Cortex of kidney (tissue), 1 donor: ENCODE measurements at places on chromosomes 5 and 9.

GRCh38 chr9:128150594-128151308 is 1.5 kb downstream of the LCN2 start:
- no peak for DNase-seq

- no peak for DNase-seq
Measured at GRCh38 chr9:2709645-2710101, 7.6 kb upstream of the KCNV2 start.

DNA sequence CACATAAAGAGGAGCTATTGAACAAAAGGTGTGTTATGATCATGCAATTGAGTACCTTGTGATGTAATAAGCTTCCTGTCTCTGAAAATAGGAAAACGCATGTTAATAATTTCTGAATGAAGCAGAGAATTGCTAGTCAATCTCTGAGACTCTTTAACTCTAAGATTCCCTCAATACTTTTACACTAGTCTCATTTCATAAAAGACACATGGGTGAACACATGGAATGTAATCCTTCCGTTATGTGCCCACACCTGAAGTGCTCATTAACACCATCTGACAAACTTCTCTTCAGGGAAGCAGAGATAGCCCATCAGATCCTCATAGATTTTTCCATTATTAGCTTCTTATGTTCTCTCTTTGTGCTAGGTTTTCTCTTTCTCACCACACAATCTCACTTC is 182.4 kb downstream of the TLR4 start:
- no peak for DNase-seq

DNA sequence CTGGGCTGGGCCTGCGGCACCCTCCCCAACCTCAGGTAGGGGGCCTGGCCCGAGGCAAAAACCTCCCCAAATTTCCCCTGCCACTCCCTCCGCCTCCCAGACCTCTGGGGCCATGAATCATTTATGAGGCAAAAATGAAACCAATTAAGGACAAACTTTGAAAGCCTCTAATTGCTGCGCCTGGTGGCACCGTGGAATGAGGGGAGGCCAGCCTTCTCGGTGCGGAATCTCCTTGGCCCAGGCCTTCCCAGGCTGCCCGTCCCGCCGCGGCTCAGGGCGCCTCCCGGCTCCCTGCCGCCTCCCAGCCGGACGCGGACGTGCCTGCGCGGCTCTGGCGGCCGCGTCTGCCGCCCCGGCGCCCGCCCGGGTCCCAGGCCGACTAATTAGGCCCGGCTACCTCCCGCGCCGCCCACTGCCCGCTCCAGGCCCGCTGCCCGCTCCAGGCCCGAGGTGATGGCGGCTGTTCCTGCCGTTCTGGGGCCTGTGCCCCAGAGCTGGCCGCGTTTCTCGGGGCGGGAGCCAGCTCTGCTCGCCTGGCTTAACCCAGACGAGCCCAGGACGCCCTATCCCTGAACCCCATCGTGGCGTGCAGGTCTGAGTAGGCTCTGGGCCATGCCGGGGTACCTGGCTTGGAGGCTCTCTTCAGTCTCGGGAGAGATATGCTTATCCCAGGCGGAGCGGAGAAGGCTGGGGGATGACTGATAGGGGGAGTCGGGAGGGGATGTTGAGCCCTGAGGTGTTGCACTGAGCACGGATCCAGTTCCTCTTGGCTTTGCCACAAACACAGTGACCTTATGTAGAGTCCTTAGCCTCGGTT is 20.1 kb downstream of the CXXC5 start:
- DNase-seq, result no peak

DNA sequence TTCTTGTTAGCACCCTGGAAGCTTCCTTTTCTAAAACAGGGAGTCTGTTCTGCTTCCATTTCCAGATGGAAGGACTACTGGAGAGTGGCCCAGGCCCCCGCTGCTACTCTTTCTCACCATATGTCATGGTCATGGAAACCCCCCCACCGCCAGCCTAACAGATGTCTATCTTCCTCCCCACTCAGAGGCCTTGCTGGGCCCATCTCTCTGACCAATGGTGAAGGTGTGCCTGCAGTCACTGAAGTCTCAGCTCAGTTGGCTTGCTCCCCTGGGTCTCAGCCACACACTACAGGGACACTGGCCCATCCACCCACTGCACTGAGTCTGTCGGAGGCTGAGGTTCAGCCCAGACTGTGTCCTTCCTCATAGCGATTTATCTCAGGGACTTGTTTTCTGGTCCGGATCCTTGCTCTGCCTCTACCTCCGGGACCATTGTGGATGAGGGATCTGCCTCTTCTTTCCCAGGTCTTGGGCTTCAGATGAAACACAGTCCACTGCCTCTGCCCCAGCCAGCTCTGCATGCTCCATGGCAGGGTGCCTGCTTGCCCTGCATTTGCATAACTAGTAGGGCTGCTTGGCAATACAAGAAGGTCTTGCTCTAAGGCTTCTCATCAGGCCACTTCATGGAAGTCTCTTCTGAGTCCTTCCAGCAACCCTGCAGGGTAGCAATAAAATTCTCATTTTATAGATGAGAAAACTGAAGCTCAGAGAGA is 30.8 kb downstream of the GALNT12 start:
- DNase-seq, result no peak
